ENCODE measurements at places on chromosomes 4 and X.

GRCh38 chrX:150184491-150184890 lies 178.6 kb upstream of the MAMLD1 start:
- no peak for DNase-seq

DNA sequence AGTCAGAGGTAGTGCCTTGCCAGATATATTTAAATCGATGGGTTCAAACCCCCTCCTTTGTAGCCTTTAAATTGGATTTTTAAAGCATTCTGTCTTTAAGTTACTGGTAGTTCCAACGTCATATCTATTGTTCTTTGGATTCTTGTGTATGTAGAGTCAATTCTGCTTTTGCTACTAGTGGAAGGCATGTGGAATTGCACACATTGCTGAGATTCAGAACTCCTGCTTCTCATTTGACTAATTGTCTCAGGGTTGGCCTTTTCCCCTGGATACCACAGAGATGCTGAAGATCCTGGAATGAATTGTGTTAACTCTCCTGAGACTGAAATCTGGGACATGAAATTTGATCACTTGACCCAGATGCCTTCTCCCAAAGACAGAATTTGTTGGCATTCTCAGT lies 328.3 kb upstream of the RPS6KA3 start:
- no peak for DNase-seq

DNA sequence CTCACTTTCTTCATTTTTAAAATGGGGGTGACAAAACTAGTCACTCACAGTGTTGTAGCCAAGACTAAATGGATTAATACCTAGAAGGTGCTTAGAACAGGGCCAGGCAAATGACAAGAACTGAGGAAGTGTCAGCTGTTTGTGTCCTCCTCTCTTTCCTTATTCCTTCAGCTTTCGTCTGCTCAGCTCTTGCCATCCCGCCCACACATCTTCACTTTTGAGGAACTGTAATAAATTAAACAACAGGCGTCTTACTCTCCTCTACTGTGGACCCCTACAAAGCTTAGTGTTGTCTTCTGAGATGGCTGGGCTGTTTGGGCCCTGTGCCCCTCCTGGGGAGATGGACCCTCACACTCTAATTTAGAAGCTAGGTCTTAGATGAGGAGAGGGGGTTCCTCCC lies 2.7 kb downstream of the HPSE start:
- DNase-seq: no peak

- no peak for DNase-seq
Observed at GRCh38 chr4:150547154-150547838, 34.7 kb upstream of the MAB21L2 start.

GRCh38 chr4:62644372-62644771 lies 1444.2 kb downstream of the ADGRL3 start:
- DNase-seq: no peak

DNA sequence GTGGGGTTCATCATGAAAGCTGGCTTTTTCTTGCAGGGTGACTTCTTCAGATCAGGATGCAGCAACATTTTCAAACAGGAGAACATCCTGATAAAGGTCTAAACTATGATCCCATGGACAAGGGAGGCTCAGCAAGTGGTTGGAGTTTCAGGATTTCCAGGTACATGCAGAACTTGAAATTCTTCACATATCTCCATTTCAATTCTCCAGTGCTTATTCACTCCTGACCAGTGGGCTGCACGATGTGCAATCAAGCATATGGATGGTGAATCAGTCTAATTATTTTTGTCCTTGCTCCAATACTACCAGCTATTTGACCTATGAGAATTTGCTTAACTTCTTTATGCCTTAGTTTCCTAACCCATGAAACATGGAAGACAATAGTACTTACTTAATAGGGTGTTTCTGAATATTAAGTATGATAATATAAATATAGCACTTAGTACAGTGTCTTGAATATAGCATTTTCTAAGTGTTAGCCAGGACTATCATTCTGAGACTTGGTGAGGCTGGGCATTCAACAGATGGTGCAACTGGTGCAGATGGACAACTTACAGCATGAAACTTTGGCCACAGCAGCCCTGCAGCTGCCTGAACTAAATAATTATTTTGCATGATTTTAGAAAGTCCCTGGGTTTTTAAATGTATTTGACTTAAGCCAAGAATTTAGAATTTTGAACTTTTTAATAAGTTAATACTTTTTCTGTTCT lies 92.4 kb downstream of the HPGD start:
- DNase-seq: no peak

DNA sequence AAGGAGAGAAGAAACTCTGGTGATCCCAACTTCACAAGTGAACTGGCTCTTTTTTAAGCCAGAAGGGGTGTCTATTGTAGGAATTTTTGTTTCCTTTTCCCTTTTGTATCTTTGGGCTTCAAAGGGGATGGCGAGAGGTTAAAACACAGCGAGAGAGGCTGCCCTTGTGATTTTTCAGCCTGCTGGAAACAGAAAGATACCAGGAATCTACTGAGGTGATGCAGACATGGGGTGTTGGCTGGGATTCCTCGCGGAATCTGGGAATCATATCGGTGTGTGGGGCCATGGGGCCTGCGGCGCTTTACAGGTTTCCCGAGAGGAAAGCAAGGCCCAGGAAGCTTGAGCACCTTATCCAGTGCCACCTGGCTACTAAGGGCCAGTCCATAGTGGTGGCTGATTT lies 99.4 kb upstream of the STX18 start:
- DNase-seq: no peak

GRCh38 chr4:82521283-82521682 lies 40.5 kb downstream of the TMEM150C start:
- no peak for DNase-seq

DNA sequence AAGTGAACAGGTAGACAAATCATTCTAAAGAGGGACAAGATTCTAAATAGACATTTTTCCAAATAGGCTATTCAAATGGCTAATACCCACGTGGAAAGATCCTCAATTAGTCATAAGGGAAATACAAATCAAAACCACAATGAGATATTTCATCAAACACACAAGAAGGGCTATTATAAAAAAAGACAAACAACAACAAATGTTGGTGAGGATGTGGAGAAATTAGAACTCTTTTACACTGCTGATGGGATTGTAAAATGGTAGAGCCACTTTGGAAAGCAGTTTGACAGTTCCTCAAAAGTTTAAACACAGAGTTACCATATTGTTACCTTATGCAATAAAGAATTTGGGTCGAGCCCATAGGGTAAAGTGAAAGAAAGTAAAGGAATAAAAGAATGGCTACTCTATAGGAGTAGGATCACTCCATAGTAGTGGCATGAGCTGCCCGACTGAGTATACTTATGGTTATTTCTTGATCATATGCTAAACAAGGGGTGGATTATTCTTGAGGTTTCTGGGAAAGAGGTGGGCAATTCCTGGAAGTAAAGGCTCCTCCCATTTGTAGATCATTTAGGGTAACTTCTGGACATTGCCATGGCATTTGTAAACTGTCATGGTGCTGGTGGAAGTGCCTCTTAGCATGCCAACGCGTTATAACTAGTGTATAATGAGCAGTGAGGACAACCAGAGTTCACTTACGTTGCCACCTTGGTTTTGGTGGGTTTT lies 58.9 kb upstream of the FAM9C start:
- DNase-seq: no peak

DNA sequence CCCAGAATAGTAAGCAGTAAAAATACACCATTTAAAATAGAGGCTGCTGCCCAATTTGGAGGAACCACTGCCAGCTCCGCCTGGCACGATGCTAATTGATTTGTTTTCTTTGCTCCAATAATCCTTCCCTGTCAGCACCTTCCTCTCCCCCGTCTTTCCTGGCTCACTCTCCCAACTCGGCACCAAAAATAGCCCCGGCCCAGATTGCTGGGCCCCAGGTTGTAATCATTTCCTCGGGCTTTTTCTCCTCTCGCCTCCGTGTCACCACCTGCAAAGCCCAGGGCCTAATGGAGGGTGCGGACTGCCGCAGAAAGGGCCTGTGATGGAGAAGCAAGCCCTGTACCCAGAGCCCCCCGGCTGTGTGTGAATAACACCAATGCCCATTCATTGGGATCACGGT lies 197.6 kb upstream of the PSAPL1 start:
- DNase-seq: no peak

DNA sequence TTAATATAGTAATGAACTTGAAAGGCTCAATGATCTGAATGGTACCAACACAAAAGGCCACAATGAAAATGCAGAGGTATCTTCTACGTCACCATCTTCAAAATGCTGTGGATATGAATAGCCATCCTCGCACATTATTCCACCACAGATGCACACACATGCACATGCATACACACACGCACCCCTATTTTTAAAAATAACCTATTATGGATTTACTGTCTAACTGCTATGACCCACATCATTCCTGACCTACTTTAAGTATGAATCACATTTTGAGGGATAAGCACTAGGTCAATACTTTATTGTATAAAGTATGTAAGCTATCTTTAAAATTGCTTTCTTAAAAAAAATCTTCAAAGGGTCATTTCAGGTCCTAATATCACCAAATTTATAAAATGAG lies 24.4 kb upstream of the CORIN start:
- DNase-seq: no peak

DNA sequence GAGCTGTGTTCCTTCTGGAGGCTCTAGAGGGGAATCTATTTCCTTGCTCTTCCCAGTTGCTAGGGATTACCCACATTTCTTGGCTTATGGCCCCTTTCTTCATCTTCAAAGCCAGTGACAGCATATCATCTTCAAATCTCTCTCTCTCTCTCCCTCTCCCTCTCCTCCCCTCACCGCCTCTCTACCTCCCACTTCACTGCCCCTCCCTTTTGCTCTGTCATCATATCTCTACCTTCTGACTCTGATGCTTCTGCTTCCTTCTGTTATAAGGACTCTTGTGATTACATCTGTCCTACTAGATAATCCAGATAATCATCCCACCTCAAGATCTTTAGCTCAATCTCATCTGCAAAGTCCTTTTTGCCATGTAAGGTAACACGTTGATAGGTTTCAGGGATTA lies 93.1 kb upstream of the TEX13D start:
- no peak for DNase-seq

- no peak for DNase-seq
Observed at GRCh38 chr4:59540311-59540710, 1659.8 kb upstream of the ADGRL3 start.

All from activated T-cell treated with anti-CD3 and anti-CD28 coated beads, Interleukin-2, amount 50 U/mL, for 4 hours (primary cell).